Fibroblast of skin of back (primary cell): ENCODE measurements at places on chromosomes 3 and 15.

- no peak for DNase-seq
These were observed 6.9 kb downstream of the MITF start for GRCh38 chr3:69746119-69746518.

- DNase-seq: no peak
These were observed 22.3 kb downstream of the HACD2 start for GRCh38 chr3:123562547-123562946.

- no peak for DNase-seq
These were observed 68.5 kb downstream of the CPN2 start for GRCh38 chr3:194282436-194283122.

GRCh38 chr3:196638861-196639482 lies 522 bp upstream of the NRROS start:
- no peak for DNase-seq

GRCh38 chr3:111613294-111613693 lies 18.1 kb upstream of the ZBED2 start:
- no peak for DNase-seq

- DNase-seq: no peak
These were observed 631 bp upstream of the MFGE8 start for GRCh38 chr15:88913850-88914169.

GRCh38 chr3:74592359-74592758 lies 22.1 kb downstream of the CNTN3 start:
- peak; percentile 16 for DNase-seq

- DNase-seq: no peak
These were observed 74.6 kb upstream of the BNC1 start for GRCh38 chr15:83358972-83359564.

DNA sequence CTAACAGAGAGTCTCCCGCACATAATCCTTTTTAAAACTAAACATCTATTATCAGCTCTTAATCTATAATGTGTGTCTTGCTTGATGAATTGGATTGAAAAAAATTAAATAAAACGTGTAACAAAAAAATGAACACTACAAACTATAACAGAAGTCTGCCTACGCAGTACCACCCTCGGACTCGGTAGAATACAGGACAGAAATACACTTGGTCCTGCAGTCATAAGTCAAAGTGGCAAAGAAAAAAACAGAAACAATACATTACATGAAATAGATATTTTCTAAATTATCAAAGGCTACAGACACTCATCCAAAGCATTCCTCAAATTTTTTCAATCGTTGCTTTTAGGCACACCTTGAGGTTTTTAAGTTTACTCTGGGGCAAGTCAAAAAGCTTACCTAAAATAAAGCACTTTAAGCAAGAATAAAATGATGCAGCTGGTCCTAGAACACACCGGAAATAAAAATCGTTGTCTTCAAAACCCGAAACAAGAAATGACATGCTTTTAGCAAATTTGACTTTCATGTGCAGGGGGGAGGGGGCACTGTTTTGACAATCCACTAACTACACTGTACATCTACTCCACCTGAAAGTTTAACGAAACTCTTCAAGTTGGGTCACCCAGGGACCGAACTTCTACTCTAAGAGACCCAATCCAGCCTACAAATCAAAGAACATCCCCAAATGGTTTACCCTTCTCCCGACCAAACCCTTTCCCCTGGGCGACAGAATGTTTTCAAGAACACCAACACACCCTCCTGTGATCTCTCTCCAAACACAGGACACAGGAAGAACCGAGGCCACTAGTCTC lies 1.3 kb downstream of the ADAM10 start:
- DNase-seq: no peak

GRCh38 chr3:152307829-152308474 lies 39.2 kb downstream of the MBNL1 start:
- peak; percentile 88 for DNase-seq

DNA sequence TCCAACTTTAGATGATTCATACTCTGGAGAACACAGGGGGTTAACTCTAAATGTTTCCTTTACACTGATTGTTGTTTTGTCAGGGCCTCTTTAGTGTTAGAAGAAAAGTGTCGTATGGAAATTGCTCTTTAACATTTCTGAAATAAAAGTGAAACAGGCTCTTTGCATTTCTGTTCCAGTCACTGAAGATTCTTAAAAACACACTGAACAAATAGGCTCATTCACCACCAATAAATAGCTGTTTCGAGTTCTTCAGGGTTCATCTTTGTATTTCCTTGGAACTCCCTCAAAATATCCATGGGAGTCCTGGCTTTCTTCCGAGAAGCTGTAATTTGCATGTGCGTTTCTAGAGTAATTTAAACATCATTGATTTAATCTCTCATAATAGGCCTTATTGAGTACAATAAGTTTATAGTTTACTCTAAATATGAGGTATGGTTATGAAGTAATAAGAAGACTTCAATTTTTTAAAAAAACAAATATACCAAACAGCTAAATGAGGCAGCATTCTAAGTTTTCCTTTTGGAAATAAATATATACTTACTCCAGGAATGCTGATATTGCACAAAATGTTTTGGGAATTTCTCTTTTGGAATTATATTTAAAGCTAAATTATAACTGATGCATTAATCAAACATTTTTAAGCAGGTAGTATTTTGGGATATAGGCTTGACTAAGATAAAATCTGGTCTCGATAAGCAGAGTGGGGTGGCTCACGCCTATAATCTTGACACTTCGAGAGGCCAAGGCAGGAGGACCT lies 327.4 kb downstream of the EPHA3 start:
- peak; percentile 8 for DNase-seq

DNA sequence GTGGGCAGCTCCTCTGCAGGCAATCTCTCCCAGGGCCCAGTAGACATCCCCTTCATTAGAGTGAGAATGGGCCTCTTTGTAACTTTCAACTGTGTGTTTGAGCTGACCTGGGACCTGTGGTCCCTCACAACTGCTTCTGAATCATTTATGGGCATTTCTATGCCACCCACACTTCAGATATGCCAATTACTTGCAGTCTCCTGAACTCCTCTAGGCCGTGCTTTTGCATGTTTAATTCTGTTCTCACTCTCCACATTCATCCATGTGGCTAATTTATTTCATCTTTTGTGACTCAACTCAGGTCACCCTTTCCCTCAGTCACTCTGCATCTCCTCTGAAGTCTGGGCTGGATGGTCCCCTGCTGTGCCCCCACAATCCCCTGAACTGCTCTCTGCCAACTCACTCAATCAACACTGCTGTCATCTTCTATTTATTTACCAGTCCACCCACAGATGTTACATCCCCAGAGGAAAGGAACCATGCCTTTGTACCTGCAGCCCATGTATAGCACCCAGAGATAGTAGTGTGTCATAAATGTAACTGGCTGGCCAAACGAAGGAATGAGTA lies 364.7 kb downstream of the EPHB1 start:
- no peak for DNase-seq

GRCh38 chr3:37902674-37903073 lies 41.0 kb downstream of the CTDSPL start:
- DNase-seq: no peak

DNA sequence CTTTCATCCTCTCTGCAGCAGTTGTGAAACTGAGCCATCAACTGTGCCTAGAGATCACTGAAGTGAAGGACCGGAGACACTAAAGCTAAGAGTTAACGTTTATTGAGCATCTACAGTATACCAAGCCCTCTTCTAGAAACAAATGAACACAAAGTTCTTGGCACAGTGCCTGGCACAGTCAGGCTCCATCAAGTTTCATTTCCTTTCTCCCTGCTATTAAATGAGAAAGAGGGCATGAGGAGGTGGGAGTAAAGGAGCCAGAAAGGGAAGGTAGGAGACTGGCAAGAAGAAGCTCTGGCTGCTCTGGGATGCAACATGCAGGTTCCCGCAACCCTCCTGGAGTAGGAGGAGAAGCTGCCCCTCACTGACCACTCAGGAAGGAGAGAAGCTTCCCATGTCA lies 30.6 kb downstream of the CYP19A1 start:
- DNase-seq: no peak

- no peak for DNase-seq
These were observed 99.7 kb downstream of the PRICKLE2 start for GRCh38 chr3:64125561-64125960.

DNA sequence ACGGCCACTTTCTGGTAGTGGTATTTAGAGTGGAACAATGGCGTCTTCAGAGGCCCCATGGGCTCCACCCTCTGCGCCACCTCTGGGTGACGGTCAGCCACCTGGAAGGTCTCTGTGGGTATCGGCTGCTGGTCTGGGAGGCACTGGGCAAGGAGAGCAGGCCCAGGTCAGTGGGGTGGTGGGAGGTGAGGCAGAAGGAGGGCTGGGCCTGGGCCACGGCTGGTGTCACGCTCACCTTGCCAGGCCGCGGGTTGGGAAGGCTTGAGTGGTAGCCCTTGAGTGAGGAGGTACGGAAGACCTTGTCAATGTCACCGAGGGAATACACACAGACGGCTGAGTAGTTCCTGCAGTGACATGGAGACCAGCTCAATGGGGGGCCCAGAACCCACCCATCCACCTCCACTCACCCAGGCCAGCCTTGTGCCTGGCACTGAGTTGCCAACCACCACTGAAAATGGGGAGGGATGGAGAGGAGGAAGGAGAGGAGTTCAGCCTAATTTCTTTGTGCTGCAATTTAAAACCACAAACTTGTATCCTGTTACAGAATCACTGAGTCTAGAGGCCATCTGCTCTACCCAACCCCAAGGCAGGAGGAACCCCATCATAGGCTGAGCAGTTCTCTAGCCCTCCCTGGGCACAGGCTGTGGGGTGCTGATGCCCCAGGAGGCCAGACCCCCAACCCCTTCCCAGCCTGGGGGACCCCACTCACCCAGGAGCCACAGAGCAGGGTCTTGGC lies 19.0 kb downstream of the SEMA7A start:
- DNase-seq: no peak

DNA sequence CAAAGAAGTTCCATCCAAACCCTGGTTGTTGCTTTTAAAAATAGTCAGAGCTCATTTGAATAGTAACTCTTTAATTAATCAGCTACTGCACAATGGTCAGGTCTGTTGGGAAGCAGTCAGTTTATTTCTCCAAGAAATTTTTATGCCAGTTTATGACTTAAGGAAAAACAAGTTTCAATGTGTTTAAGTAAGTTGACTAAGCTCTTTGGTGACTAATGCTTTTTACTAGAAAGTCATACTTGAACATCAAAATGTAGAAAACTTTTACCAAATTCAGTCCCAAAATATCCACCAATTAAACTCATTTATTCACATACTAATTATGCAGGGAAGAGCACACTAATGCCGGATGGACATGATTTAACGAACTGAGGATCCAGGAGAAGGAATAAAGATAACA lies 22.1 kb downstream of the PRICKLE2 start:
- no peak for DNase-seq

DNA sequence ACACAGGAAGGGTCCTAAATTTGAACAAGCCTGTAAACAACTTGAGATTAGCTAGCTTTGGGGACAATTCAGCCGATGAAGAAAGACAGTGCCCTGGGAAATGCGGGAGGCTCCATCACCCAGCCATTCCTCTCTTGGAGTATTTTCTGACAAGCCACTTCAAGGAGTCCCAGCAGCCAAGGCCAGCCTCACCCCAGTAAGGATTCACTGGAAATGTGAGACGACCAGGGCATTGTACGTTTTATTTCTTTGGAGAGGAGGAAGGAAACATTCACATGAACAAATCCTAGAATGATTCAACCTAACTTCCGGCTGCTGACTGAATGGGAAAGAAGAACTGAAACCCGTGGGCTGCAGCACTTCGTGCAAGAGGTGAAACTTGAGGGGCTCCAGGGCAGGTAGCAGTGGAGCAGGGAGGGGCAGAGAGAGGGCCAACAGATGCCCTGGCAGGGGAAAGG lies 116.4 kb upstream of the ARHGEF3 start:
- DNase-seq: no peak

DNA sequence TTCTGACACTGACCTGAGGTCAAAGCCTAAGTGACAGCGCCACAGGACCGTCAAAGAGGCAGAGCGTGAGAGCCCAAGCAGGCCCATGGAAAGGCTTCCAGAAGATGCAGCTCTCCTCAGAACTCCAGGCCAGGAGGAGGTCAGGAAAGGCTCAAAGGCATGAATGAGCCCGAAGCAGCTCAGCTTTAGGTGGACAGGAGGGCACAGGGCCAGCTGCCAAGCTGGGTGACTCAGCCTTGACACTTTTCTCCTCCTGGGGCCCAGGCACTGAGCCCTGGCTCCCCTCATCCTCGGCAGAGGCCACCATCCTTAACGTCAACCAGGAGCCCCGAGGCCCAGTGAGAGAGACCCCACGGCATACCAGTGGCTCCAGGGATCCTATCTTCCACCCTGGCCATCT lies 62.9 kb downstream of the ADCY5 start:
- peak; percentile 22 for DNase-seq

- no peak for DNase-seq
These were observed 237.6 kb downstream of the TUSC7 start for GRCh38 chr3:116947148-116947547.

DNA sequence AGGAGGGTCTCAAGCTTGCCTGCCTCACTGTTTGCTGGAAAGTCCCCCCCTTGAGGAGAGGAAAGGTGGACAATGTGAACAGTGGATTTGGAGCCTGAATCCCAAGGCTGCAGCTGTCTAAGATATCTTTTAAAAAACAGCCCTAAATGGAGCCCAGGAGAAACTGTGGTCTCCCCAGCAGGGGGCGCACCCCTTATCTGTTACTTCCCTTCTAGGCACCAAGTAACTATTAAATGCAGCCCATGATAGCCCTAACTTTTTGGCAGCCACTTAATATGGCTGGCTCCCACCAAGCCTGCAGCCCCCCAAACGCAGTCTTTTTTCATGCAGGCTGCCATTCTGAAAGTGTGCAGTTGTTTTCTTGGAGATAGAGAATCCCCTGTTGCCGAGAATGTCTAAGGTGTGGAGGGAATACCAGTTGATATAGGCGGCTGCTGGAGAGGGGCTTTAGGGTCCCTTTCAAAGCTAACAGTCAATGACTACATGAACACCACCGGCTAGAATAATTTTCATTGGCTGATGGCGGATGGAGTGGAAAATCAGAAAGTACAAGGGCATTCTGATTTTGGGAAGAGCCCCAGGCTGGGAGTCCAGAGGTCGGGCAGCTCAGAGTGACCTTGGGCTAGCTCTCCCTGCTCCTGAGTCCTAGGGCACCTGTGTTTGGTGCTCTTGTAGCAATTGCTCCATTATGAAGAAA lies 1.3 kb downstream of the RHCG start:
- DNase-seq: no peak

GRCh38 chr3:10242182-10243065 lies 5.8 kb upstream of the TATDN2 start:
- peak; percentile 70 for DNase-seq

- no peak for DNase-seq
These were observed 4.8 kb upstream of the MECOM start for GRCh38 chr3:169668072-169668956.

- no peak for DNase-seq
These were observed 21.4 kb downstream of the PLA1A start for GRCh38 chr3:119619094-119619493.
